ENCODE measurements at places on chromosomes 3 and 15.

DNA sequence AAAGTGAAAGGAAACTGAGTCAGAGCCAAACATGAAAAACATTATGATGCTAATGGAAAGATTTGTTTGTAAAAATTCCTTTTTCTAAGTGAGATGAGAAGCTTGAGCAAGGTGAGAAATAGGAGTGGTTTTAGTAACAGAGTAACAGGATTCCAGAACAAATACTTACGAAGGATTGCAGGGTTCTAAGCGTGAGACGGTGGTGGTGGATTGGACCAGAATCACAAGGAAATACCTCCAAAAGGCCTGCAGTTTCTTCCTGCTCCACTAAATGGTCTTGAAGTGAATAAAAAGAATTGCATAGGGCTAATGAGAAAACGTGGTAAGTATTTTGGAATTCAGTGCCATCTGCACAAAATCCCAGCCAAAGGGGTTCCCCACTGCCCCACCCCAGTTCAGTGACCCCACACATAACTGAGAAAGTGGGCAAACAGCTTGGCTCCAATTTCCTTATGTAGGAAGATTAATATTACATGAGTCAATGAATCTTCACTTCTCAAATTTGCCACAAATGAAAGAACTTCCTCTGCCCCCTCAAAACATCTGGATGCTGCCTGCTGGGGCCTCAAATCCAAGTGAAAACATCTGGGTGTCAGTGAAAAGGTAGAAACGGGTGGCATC, 283.8 kb upstream of the NR2F2 start:
- DNase-seq = peak; percentile 18

- no peak for DNase-seq
Measured at GRCh38 chr15:40439960-40440742, 602 bp upstream of the BAHD1 start.

- DNase-seq = no peak
Measured at GRCh38 chr3:66904336-66904735, 93.8 kb upstream of the KBTBD8 start.

DNA sequence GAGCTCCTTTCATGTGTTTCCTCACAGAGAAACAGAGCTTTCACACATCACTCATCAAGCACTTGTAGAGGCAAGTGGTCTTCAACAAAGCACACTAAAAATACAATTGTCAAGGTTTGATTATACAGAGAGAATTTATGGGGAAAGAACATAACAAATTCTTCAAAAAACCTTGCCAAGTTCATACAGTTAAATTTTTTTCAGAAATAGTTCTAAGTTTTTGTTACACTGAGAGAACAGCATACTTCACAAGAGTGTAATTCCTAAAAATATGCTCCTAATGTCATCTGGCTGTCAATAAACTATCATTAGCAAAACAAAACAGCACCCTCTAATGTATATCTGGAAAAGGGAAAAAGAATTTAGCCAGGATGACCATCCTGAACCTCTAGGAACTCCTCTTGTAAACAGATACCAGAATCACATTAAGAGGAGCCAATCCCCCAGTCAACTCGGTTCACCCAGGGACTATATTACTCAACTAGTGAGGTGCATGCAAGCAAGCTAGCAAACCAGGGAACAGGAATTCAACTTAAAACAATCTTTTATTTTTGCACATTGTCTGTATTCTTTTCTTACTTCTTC, 63.3 kb downstream of the RAD18 start:
- DNase-seq = no peak

DNA sequence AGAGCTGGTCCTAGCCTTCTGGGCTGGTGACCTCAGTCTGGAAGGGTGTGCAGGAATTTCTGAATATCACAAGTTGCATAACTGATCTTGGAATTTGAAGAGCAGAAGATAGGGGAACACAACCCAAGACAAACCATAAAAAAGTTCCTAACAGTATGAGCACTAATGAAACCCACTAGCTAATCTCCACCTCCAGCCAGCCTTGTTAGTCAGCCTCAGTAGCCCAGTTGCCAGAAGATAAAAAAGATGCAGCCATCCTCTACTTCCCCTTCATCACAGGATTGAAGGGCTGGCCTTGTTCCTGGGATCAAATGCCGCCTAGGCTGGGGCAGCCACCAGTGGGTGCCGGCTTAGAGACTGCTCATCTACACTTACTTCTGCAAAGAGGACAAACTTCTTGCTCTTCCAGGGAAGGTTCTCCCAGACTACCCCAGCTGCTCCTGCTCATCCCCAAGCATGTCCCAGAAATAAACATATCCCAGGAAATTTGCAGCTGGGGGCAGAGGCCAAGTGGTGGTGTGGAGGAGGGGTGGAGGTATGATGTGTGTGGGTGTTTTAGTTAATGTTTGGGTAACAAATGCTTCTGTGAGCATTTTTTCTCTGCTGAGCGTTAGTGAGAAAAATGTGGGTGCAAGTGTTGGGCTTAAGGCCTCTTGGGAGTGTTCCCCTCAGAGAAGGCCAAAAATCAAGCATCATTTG, 9.2 kb upstream of the ITGA11 start:
- peak; percentile 67 for DNase-seq

- DNase-seq = no peak
Measured at GRCh38 chr3:137641879-137642704, 122.0 kb upstream of the SOX14 start.

DNA sequence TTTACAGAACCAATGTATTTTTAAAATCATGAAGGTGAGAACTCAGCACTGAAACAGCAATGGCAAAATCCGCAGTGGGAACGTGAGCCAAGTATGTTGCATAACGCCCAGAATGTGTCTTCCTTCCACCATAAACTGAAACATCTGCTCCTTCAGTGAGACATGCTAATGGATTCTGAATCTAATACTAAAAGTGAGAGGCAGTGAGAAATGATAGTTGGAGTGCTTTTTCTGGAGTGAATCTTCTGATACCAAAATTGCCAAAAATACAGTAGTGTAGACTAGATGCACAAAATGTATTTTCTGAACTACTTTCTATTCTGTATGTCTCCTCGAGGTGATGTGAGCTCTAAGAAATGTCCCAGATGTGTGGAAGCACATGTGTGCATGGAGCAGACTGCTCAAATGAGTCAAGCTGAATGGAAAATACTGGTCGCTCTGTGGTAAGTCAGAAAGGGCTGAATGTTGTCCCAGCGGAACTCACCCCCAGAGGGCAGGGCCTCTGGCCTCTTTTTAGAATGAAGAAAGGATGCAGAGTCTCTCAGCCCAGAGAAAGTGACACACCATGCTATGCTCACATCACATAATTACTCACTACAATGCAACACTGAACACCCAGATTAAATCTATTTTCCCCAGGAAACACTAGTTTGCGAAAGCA, 73.0 kb downstream of the ATP10A start:
- peak; percentile 74 for DNase-seq

DNA sequence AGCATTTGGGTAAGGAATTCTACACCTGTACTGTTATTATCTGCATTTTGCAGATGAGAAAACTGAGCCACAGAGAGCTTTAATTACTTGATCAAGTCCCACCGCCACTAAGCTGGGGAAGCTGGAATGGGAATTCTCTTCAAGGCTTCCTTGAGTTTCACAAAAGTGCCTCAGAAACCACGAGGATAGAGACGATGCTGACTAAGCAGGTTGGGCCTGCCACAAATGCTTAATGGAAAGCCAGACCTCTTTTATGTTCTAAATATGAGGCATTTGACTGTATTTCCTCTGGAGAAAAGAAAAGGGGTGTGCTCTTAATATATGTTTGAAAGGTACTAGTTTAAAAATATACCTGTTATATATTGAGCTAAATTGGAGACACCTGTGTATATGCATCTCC, 34.7 kb downstream of the ADAMTS9 start:
- DNase-seq = no peak

- peak; percentile 32 for DNase-seq
Measured at GRCh38 chr3:69791919-69792399, 52.7 kb downstream of the MITF start.

GRCh38 chr3:71087143-71088018, 496.1 kb downstream of the FOXP1 start:
- no peak for DNase-seq

- peak; percentile 18 for DNase-seq
Measured at GRCh38 chr3:152574461-152575079, 260.4 kb upstream of the P2RY1 start.

DNA sequence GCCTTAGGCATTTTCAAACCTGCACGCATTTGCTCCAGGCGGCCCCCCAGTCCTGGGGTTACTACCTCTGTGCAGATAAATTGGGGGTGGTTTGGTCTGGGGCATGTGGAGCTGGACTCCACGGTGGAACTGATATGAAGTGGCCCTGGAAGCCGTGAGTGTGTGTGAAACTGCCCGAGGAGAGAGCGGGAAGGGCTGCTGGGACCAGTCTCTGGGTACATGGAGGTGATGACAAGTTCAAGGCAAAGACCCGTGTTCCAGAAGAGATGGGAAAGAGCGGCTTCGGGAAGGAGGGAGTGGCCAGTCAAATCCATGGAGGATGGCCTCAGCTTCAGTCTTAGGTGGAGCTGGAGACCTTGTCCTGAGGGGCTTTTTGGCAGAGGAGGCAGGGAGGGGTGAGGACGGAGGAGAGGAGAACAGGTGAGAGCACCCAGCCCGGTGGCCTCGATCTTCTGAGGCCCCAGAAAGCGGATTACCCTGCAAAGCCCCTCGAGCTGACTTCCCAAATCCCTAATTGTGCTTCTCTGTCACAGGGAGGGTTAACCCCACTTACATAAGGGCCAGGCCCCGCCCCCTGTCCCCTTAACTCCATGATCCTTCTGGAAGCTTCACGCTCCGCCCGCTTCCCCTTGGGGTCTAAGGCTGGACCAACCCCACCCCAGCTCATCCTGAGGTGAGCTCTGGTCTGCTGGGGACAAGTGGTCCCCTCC, 1.9 kb upstream of the NR2E3 start:
- DNase-seq = no peak

DNA sequence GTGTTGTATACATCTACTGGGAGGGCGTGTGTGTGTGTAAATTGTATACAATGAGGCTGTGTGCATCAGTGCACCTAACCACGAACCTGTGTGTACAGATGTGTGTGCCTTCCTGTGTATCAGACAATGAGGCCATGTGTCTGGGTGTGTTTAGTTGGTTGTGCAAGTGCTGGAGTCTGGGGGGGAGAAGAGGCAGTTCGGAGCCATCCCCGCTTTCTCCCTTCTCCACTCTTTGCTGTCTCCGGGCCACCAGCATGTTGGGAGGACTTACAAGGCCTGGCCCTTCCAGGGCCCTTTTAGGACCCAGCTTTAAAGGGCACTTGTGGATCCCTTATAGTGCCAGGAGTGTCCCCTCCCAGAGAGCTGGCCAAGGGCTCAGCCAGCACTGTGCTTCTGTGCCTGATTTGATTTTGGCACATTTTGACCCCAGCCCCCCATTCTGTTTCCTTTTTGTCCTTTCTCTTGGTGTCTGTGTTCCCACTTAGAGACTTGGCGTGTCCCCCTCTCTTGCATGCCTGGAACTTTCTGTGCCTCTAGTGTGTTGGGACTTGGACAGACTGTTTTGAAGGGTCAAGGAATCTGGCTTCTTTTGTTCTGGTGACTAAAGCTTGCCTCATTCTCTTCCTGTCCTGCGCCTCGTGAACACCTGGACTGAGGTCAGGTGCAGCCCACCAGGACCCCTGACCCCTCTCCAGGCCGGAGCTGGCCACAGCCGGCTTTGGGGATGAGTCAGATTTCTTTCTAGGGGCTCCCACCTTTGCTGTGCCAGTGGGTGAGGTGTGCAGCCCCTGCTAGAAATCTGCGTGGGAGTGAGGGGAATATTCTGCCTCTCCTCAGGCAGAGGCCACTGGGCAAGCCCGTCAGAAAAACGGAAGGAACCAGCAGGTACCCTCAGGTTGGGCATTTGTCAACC, 1.5 kb downstream of the CTDSPL start:
- no peak for DNase-seq

DNA sequence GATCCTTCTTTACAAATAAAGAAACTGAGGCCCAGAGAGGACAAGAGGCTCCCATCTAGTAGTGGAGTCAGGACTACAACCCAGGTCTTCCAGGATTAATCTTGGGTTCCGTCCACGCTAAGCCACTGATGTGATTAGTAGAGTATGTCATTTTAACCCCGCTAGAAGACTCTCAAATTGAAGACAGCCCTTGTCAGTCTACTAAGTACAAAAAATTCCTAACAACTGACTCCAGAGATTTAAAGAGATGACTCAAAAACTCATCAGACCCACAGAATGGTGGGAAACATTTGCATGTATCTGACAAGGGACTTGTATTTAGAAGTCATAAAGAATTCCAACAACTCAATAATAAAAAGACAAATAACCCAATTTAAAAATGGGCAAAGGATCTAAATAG, 145.3 kb downstream of the CNTN3 start:
- peak; percentile 46 for DNase-seq

- DNase-seq = no peak
Measured at GRCh38 chr3:186517218-186517617, 27.0 kb downstream of the CRYGS start.

- DNase-seq = peak; percentile 41
Measured at GRCh38 chr3:143586576-143586975, 261.7 kb downstream of the SLC9A9 start.

- DNase-seq = peak; percentile 93
Measured at GRCh38 chr3:128060473-128061381, 8.5 kb downstream of the SEC61A1 start.

- no peak for DNase-seq
Measured at GRCh38 chr15:76204109-76204845, 107.0 kb downstream of the ETFA start.

DNA sequence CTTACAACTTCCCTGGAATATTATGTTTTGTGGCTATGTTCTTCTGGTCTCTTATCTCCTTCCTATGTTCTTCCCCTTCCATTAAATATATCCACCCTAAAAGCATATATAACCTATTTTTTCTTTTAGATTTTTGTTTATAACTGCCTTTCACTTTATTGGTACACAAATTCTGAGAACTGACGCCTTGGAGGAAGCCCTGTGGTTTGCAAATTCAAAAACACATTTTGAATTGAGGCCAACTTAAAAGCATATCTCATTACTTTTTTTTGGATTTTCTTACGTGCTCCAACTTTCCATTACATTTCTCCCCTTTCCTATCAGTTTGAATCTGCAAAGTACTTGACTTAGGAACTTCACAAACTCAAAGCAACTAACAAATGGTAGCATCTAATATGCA, 15.3 kb upstream of the COLQ start:
- DNase-seq = no peak

DNA sequence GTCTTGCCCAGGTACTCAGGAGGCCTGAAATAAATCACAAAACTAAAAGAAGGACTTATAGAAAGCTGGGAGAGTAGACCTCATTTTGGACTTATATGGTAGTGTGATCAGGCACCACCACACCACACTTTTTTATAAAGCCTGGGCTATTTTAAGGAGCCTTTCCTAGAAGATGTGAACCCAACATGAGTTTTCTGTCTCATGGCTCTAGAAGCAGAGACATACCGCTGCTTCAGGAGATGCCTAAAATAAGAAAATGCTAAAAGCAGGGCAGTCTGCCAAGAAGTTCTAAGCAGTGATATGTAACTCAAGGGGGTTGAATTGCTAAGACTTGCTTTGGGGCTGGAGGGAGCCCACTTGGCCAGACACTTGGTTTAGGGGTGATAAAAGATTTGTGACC, 49.6 kb downstream of the SUMF1 start:
- no peak for DNase-seq

DNA sequence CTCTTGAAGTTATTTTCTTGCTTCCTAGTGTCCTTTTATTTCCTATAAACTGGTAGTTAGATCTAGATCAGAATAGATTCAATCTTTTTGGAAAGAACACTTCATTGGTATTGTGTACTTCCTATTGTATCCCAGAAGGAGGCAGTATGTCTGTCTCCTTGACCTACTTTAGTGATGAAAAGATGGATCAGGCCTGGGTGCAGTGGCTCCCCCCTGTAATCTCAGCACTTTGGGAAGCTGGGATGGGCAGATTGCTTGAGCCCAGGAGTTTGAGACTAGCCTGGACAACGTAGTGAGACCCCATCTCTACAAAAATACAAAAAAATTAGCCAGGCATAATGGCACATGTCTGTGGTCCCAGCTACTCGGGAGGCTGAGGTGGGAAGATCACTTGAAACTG, 12.0 kb downstream of the BSN start:
- no peak for DNase-seq

- peak; percentile 54 for DNase-seq
Measured at GRCh38 chr15:31403606-31404005, 77.0 kb downstream of the KLF13 start.
